NCI-H524 (cell line): ENCODE measurements at places on chromosomes 2 and 18.
A peak's percentile ranks its signal among the peaks of the same experiment; 100 is the strongest.

DNA sequence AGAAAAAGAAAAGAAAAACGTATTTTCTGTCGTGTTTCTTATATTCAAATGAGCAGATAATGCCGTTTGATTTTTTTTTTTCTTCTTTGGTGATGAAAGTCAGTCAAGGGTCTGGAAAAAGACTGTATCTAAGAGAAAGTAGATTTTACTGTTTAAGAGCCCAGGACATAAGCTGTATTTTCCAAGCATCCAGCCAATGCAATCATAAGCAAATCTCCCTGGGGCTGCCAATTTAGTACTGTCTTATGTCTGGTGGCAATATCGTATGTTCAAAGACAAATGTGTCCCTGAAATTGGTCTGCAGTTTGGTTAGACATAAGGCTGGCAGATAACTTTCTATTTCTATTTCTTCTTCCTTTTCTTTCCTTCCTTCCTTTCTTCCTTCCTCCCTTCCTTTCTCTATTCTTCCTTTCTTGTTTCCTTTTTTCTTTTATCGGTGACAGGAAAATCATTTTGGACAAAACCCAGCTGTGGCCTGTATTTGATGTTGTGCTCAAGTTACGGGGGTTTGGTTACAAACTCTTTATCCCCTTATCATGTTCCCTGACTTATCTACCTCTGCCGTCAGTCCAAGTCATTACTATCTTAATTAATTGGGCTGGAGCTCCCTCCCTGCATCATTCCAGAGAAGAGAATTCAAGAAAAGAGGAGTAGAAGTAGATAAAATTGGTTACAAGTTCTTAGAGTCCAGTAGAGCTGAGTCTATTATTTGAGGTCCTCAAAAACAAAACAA, 683.4 kb upstream of the FSHR start:
- DNase-seq, result peak; percentile 10

GRCh38 chr2:11227595-11227994, 72.3 kb downstream of the SLC66A3 start:
- no peak for DNase-seq

- DNase-seq, result no peak
Measured at GRCh38 chr2:18432999-18433398, 127.5 kb downstream of the RDH14 start.

GRCh38 chr2:204104811-204105210, 168.2 kb downstream of the ICOS start:
- no peak for DNase-seq

DNA sequence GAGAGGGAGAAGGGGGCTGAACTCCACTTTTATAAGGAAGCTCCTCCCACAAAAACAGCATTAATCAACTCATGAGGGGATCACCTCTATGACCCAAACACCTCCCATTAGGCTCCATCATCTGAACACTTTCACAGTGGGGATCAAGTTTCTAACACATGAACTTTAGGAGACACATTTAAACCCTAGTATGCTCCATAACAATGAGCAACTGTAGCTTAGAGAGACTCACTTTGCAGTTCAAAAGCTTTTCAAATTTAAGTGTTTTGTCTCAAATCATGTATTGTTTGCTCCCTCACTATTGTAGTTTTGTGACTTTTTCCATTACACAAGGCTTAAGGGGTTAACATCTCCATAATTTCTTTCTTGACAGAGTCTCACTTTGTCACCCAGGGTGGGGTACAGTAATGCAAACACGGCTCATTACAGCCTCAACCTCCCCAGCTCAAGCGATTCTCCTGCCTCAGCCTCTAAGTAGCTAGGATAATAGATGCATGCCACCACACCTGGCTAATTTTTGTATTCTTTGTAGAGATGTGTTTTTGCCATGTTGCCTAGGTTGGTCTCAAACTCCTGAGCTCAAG, 352.7 kb upstream of the CDH20 start:
- no peak for DNase-seq
